SK-N-DZ (cell line): ENCODE measurements at places on chromosomes 6 and 20.

GRCh38 chr20:49785852-49786175 lies 26.8 kb upstream of the SLC9A8 start:
- no peak for DNase-seq

DNA sequence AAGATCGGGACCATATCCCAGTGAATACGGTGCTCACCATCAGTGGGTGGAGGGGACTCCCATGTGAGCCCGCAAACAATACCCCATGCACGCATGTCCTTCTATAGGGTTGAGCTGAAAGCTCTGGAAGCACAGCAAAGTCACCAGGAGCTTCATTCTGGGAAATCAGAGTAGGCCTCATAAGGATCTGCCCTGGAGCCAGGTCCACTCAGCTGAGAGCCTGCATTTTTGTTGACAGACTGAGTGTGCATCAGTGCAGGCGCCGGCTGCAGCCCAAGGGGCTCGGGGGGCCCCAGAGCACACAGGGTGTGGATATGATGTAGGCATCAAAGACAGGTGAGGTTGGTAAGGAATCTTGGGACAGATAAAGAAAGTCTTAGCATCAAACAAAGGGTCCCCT lies 79.8 kb upstream of the CD93 start:
- no peak for DNase-seq

DNA sequence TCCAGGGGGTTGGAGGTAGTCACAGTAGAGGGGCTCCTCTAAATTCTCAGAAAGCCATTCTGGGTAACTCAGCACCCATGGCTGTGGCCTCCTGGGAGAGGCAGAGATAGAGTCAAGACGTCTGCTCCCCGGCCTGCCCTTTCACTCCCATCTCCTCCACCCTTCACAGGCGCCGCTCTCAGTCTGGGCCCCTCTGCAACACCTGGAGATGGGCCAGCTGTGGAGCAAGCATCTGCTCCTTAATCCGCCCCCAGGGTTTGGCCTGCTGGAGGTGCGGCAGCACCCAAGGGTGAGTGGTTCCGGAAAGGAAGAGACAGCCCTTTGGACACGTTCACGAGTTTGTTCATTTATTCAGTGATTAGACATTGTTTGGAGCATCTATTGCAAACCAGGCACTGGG lies 271.3 kb downstream of the BMP7 start:
- no peak for DNase-seq

- DNase-seq = no peak
Measured at GRCh38 chr6:99219788-99220187, 129.7 kb downstream of the FAXC start.

GRCh38 chr6:157646012-157646411 lies 177.0 kb upstream of the SNX9 start:
- DNase-seq = no peak

GRCh38 chr6:13873288-13874190 lies 51.2 kb upstream of the RNF182 start:
- DNase-seq = peak; percentile 88

- DNase-seq = no peak
Measured at GRCh38 chr20:8709627-8710026, 359.3 kb upstream of the PLCB4 start.

- no peak for DNase-seq
Measured at GRCh38 chr6:18492972-18493371, 105.8 kb downstream of the RNF144B start.

GRCh38 chr6:144804246-144804790 lies 519.2 kb downstream of the UTRN start:
- peak; percentile 52 for DNase-seq

GRCh38 chr6:7373739-7374138 lies 15.8 kb downstream of the CAGE1 start:
- DNase-seq = no peak

- no peak for DNase-seq
Measured at GRCh38 chr6:156806155-156806554, 29.0 kb downstream of the ARID1B start.

DNA sequence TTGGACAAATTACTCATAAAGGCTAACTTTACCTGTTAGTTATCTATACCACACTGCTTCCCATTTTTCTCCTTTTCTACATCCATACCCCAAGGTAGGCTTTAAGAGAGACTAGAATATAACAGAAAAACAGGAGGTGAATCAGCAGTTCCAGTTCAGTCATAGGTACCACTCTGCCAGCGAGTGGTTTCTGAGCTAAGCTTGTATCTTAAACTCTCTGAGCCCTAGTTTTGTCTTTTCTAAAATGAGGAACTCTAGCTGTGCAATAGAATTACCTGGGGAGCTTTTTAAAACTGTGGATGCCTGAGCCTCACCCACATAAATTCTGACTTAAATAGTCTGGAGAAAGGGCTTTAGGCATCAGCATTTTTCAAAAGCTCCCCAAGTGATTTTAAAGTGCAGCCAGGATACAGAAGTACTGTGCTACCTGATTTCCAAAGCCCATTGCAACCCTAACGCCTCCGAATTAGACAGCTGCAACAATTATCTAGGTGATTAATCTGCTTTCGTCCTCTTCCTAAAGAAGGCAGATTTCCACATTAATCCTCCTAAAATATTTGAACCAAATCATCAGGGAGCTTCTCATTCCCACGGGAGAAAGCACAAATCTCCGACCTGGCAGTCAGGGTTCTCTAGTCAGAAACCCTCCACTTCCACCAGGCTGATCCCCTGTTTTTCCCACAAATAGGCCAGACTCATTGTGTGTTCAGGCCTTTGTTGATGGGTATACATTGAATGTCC lies 37.4 kb upstream of the RPL7L1 start:
- no peak for DNase-seq

GRCh38 chr6:33813990-33814985 lies 10.5 kb upstream of the MLN start:
- no peak for DNase-seq

- DNase-seq = no peak
Measured at GRCh38 chr20:10984913-10985312, 311.1 kb upstream of the JAG1 start.

DNA sequence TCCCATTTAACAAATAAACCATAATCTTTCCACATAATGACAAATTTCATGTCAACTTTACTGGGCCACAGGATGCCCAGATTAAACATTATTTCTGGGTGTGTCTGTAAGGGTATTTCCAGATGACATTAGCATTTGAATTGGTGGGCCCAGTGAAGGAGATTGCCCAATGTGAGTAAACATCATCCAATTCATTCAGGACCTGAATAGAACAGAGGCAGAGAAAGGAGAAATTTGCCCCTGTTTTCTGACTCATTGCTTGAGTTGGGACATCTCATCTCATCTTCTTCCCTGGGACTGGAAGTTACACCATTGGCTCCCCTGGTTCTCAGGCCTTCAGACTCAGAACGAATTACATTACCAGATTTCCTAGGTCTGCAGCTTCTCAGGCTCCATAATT lies 142.9 kb downstream of the TPBG start:
- DNase-seq = no peak

DNA sequence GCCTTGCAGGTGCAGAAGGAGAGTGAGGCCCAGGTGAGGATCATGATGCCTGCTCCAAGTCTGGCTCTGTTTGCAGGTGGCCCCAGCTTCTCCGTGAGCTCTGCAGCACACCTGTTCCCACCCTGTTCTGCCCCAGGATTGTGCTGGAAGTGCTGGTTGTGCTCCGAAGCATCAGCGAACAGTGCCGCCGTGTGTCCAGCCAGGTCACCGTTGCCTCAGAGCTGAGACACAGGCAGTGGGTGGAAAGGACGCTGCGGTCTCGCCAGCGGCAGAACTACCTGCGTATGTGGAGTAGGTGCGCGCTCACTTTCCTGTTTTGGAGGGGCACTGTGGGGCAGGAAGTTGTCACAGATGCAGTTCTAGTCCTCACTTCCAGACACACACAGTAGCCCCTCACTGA lies 25.0 kb downstream of the ERMARD start:
- DNase-seq = no peak

DNA sequence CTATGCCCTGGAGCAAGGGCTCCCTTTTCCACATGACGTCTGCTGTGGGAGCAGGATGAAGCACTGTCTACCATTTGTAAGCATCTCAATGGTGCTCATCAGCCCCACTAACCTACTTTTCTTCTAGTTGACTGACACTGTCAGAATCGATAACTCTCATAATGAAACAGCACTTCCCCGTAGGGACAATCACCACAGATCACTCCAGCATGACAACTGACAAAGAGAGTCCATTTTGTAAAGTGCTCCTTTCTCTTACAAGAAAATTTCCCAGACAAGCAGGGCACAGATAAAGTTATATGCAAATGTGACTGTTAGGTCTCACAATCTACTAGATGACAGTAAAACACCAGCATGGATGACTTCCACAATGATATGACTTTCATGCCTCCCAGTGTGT lies 46.4 kb downstream of the HEBP2 start:
- no peak for DNase-seq

DNA sequence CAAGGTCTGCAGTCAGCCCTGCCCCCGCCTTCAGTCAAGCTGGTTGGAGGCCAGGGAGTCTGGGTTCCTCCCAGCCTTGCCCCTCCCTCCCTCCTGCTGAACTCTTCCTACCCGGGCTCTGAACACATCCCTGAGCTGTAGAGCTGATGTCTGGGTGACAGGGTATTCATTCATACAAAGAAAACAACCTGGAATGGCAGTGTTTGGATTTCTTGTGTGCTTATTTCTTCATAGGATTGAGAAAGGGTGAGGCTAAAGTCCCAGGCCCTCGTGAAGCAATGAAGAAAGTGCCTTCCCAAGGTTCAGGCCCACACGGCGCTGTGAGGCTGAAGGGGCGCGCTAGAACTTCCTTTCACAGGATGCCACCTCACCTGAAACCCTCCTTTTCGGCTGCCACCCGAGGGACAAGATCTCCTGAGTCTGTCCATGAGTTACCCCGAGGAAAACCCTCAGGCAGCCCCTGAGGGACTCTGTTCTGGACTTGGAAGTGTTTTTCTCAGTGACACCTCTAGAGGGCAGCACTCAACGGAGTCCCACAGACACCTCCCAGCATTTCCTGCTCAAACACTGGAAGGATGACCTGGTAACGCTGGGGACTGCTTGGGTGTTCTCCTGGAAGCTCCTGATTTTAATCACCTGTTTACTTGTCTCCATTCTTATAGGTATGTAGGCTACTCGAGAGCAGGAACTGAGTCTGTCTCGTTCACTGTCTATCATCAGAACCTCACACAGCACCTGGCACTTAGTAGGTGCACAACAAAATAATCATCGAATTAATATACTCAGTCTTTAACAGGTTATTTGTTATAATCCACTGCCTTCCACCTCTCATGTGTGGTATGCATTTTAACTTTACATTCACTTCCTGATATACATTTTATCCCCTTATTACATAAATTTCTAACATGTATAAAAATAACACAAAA lies 11.8 kb upstream of the GSTA1 start:
- peak; percentile 48 for DNase-seq

- DNase-seq = no peak
Measured at GRCh38 chr20:3330046-3330741, 77.3 kb downstream of the DNAAF9 start.

DNA sequence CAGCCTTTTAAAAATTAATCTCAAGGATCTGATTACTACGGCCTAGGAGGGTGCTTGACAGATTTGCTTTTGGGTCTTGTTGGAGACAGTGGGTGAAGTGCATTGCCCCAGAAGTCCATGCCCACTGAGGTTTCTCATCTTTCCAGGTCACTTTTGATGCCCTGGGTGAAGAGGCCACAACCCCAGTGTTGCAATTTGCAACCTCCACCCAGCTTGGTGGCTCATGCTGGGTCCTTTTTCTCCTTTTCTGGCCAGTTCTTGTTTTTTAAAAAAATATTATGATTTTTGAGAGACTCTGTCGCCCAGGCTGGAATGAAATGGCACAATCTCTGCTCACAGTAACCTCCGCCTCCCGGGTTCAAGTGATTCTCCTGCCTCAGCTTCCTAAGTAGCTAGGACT lies 9.4 kb downstream of the STX11 start:
- no peak for DNase-seq

GRCh38 chr20:45792317-45793118 lies 764 bp downstream of the DNTTIP1 start:
- DNase-seq = no peak

DNA sequence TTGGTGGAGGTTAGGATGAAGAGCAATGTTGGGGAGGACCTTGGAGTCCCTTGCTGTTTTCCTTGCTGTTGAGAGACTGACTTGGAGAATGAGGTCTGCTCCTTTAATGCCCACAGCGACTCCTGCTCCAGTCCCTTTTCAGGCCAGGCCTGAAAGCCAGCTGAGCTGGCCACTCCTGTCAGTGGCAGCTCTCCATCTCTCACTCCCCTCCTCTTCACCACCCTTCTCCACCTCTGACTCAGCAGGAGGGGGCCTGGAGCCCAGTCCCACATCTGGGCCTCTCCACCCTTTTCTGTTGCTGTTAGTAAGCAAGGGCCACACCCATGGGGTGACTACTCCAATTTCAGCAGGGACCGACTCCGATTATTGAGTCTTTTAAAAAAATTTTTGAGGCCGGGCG lies 2.2 kb downstream of the SNX21 start:
- no peak for DNase-seq

- DNase-seq = no peak
Measured at GRCh38 chr20:32455171-32455900, 97.2 kb downstream of the ASXL1 start.

GRCh38 chr20:39702701-39703349 lies 740.7 kb downstream of the DHX35 start:
- no peak for DNase-seq

DNA sequence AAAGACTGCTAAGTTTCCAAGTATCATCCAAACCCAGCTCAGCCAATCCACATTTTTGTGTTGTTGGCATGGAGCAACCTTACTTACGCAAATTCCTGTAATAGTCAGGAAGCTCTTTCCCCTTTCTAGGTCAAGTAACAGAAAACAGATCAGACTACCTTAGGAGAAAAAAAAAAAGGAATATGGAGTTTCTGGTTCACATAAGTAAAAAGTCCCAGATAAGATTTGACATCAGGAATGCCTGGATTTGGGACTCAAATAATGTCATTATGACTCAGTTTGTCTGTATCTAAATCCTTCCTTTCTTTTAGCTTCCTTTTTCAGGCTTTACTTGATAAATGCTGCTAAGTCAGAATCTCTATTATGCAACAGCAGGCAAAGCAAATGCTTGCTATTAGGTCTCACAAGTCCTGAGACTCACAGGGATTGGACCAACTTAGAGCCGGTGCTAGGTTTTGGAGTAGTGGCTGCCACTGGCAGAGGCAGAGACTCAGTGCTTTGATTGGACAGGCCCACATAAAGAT lies 44.5 kb downstream of the NCOA7 start:
- no peak for DNase-seq

DNA sequence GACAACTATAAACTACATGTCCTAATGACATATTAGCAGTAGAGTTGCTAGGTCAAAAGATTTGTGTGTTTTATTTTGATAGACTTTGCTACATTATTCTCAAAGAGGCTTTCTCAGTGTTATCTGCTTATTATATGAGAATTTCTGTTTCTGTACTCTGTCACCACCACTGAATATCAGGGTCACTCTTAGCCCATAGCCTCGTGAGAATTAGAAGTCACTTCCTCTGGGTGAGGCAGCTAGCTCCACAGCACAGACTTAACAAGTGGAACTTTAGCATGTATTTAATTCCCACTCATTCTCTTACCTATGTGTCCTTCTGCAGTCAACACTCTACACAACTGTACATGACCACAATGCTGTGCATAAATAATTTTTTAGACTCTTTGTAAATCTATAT lies 6.7 kb downstream of the PHACTR2 start:
- DNase-seq = no peak

- DNase-seq = no peak
Measured at GRCh38 chr20:15332711-15333160, 995.3 kb upstream of the FLRT3 start.
